ENCODE measurements at places on chromosomes 13 and 19.

DNA sequence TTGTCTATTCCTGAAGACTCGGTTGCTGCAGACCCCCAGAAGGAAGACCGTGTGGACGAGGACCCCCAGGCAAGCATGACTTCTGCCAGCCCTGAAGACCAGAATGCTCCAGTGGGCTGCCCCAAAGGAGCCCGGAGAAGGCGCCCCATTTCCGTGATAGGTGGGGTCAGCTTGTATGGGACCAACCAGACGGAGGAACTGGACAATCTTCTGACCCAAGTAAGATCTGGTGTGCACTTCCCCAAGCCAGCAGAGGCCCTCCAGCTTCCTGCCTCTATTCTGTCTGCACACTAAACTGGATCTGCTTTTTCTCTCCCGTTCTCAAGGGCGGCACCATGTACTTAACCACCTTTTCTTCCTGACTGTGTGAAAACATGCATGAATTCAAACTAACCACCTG, 59.8 kb upstream of the C1QTNF9 start:
- DNase-seq = no peak

GRCh38 chr19:41249707-41250423, 14.3 kb upstream of the HNRNPUL1 start:
- no peak for DNase-seq

- DNase-seq = peak; percentile 68
Measured at GRCh38 chr19:4352701-4353121, 9.3 kb downstream of the MPND start.

GRCh38 chr13:29924482-29925350, 74.3 kb upstream of the UBL3 start:
- DNase-seq = no peak

DNA sequence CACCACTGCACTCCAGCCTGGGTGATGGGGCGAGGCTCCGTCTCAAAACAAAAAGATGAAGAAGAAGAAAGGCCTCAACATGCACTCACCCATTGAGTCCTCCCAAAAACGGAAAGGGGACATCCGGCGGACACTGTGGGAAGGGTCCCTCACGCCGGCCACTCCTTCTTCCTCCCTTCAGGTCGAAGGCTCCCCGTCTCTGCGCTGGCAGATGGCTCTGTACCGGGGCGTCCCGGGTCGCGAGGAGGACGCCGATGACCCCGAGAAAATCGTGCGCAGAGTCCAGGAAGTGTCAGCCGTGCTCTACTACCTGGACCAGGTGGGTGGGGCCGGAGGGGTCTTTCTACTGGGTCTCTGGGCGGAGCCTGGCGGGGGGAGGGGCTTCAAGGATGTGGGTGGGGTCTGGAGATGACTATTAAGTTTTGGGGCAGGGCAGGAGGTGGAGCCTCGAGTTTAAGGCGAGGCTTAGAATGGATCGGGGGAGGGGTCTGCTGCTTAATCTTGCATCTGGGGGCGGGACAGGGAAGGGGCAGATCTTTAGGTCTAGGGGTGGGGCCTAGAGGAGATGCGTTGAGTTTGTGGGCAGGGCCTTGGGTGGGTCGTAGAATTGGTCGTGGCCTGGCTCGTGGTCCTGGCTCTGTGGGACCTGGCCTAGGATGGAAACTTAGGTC, 90.2 kb downstream of the MAP4K1 start:
- peak; percentile 25 for DNase-seq

- no peak for DNase-seq
Measured at GRCh38 chr13:87147076-87147475, 524.1 kb upstream of the SLITRK5 start.

All from DND-41 (cell line).